Activated T-helper 17 cell treated with anti-CD3 and anti-CD28 coated beads, Interleukin-2, amount 50 U/mL, for 72 hours (primary cell): ENCODE measurements at places on chromosomes 4 and X. TPM values are rescaled to one million over a fixed set of nuclear protein-coding genes. Genes with fewer than 3 reads are reported as not detected.

The SSX7 gene
- not detected for total RNA-seq

The MXRA5 gene
- not detected for total RNA-seq

The HSFX1 gene
- total RNA-seq = 0.56 TPM

The TLL1 gene
- total RNA-seq = not detected

The PTCHD1 gene
- not detected for total RNA-seq

The ZMAT1 gene
- 3.9 TPM for total RNA-seq
